ENCODE measurements at places on chromosomes 13 and 19. TPM values are rescaled to one million over a fixed set of nuclear protein-coding genes. Genes with fewer than 3 reads are reported as not detected.

DNA sequence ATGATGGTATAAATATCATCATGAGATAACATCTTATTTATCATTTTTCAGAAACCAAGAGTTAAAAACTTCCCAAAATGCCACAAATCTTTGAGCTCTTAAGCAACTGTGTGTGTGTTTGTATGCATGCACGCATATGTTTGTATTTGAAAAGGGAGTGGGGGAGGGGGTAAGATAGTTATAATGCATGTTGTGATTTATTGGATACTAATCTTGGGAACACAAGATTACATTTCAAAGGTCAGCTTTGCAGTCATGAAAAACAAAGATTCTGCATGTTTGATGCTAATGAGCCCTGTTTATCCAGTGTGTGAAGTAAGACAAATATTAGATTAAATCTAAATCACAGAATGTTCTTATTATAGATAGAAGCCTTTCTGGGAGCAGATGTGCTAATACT lies 355.9 kb downstream of the DCT start:
- DNase-seq, result no peak
- no peaks in the 10 kb centered on the region for H3K27me3 ChIP-seq
- H3K27ac ChIP-seq, result no peak overlapping the region

DNA sequence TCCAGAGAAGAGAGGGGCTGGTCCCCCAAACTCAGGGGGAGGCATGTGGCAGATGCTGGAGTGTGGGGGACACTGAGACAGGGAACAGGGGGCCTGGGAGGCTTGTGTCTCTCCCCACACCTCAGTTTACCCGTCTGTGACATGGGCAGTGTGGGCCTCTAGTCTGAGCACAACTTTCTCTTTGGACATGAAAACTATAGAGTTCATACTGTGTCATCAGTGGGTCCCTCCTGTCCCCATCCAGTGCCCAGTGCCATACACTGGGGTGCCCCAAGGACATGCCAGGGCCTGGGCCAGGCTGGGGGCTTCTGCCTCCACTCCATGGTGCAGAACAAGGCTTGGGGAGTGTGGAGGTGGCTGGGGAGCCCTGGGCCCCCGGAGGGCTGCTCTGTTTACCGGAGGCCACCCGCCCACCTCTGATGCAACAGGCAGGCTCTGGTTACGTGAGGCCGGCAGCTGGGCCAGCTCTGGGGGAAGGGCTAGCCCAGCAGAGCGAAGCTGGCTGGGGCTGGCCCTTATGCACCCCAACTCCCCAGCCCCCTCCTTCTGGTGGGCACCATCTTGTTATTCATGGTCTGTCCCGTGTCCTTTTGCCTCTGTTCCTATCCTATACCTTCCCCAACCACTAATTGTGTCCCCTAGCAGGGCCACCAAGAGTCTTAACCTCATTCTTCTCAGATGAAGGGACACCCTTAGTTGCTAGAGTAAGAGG lies 1.9 kb upstream of the MEF2B start:
- no peak for DNase-seq
- H3K27me3 ChIP-seq, result no peaks in the 10 kb centered on the region
- peaks cover 4% of the 10 kb centered on the region for H3K36me3 ChIP-seq
- H3K4me3 ChIP-seq, result no peak overlapping the region

GRCh38 chr19:54482889-54483288 lies 9.8 kb upstream of the CDC42EP5 start:
- no peaks in the 10 kb centered on the region for H3K36me3 ChIP-seq
- DNase-seq, result no peak
- H3K4me1 ChIP-seq, result peaks cover 6% of the 10 kb centered on the region
- H3K27me3 ChIP-seq, result peaks cover 27% of the 10 kb centered on the region
- H3K27ac ChIP-seq, result no peak overlapping the region
- no peak overlapping the region for H3K4me3 ChIP-seq

DNA sequence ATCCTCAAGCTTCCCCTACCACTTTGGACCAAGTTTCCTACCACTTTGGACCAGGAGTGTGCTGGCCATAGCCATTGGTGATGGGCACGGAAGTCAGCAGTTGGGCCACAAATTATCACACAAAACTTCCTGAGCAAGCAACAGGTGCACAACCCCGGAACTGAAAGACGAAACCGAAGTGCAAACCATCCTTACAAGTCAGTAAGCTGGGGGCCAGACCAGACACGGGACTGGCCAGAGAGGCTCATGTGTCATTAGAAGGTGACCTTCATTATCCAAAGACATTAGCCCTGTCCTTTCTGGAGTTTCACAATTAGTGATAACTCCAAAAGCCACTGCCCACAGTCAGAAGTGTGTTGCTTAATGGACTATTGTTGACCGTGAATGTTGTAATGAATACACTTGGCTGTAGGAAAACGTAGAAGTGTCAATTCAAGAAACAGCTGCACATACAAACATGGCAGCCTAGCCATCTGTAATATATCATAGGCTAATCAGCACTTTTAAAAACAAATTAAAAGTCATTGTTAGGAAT lies 244.1 kb upstream of the IRS2 start:
- no peaks in the 10 kb centered on the region for H3K4me1 ChIP-seq
- no peaks in the 10 kb centered on the region for H3K27me3 ChIP-seq
- H3K27ac ChIP-seq, result no peak overlapping the region

The KIR3DL3 gene
- total RNA-seq, result not detected
